ENCODE measurements at places on chromosomes 11 and 22.

- no peak for DNase-seq
Observed at GRCh38 chr22:20648306-20648903, 125.5 kb upstream of the SERPIND1 start.

GRCh38 chr11:16173798-16174197 is 182.5 kb downstream of the SOX6 start:
- no peak for DNase-seq

GRCh38 chr11:80559942-80560341 is 1119.1 kb upstream of the TENM4 start:
- DNase-seq = no peak

GRCh38 chr22:41284465-41284864 is 1.5 kb downstream of the RANGAP1 start:
- no peak for DNase-seq

DNA sequence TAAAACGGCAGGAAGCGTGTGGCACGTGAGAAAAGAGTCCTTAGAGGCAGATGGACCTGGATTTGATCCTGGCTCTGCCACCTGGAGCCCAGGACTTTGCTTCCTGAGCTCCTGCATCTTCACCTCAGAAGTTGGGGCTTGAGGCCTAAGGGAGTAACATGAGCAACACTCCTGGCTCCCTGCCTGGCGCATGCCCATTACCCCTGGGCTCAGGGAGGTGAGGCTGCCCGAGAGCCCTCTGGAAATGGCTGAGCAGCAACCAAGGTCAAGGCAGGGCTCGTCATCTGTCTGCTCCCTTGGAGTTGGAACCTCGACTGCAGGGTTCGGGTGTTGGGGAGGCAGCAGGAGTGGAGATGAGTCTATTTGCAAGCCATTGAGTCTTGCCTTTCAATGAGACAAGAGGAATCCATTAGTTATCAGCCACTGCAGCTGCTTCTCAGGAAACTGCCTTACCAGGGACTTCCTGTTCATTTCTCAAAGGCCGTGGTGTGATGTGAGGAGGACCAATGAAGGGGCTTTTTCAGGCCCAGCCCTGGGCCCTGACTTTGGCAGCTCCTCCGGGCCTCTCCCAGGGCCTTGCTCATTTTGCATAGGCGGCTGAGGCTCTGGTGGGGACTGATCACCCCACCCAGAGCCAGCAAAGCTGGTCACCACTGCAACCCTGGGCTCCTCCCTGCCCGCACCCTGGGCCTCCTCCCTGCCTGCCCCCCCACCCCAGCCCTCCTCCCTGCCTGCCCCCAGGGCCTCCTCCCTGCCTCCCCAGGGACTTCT is 6.4 kb downstream of the FADS2 start:
- peak; percentile 77 for DNase-seq

DNA sequence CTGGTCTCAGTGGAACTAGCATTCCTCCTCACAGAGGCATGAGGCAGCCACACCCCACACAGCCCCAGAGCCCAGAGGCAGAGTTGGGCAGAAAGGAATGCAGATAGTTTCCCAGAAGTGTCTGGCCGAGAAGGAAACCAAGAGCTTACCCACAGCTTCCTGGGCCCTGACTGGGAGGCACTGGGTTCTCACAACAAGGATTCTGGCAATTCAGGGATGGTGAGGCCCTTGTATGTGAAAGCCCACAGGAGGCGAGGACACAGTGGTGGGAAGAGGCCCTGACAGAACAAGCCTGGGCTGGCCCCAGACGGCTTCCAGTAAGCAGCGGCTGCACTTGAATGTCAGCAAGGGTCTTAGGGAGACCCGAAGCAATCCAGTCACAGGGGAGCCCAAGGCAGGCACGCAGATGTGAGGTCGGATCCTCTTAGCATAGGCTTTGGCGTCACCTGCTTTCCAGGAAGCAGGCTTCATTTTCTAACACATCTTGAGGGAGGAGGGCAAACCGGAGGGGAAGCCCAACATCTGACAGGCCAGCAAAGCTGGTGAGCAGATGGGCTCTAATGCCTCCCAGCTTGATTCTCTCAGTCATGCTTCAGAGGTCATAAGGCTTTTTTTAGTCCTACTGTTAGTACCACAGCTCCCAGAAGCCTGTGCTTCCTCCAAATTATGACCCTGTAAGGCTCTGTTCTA is 78.3 kb upstream of the AKIP1 start:
- DNase-seq = no peak

GRCh38 chr11:2687782-2688191 is 12.0 kb downstream of the KCNQ1OT1 start:
- DNase-seq = no peak

GRCh38 chr11:203945-204586 is 3.1 kb downstream of the BET1L start:
- DNase-seq = peak; percentile 52
